ENCODE measurements at places on chromosomes 6 and 20.

DNA sequence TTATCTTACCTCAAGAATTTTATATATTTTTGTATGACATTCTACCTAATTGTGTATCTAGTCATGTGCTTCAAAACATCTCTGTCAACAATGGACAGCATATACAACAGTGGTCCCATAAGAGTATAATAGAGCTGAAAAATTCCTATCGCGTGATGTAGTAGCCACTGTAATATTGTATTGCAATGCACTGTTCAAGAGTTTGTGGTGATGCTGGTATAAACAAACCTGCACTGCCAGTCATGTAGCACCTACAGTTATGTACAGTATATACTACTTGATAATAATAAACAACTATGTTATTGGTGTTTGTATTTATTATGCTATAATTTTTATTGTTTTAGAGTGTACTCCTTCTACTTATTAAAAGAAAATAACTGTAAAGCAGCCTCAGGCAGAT lies 672.7 kb downstream of the CD109 start:
- no peak for DNase-seq

GRCh38 chr6:153231048-153231646 lies 100.1 kb upstream of the RGS17 start:
- no peak for DNase-seq

GRCh38 chr6:70838907-70839285 lies 118.0 kb downstream of the B3GAT2 start:
- DNase-seq, result no peak

- no peak for DNase-seq
These were observed 19.0 kb downstream of the ZBP1 start for GRCh38 chr20:57601211-57601570.

DNA sequence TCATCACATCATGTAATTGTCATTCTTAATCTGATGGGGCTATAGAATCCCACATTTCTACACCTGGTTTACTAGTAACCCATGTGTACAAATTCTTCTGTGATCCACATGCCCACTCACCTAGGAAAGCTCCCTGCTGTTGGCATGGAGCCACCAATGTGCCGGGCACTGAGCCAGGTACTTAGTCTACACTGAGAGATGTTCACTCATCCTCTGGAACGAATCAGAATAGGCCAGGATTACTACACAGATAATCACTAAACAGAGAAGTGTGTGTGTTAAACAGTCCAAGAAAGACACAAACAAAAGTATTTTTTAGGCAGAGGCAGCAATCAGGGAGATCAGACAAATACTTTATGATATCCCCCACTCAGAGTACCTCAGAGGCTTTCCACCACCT lies 193.2 kb upstream of the VGLL2 start:
- DNase-seq, result no peak

GRCh38 chr20:50691573-50692551 lies 520 bp upstream of the RIPOR3 start:
- no peak for DNase-seq

DNA sequence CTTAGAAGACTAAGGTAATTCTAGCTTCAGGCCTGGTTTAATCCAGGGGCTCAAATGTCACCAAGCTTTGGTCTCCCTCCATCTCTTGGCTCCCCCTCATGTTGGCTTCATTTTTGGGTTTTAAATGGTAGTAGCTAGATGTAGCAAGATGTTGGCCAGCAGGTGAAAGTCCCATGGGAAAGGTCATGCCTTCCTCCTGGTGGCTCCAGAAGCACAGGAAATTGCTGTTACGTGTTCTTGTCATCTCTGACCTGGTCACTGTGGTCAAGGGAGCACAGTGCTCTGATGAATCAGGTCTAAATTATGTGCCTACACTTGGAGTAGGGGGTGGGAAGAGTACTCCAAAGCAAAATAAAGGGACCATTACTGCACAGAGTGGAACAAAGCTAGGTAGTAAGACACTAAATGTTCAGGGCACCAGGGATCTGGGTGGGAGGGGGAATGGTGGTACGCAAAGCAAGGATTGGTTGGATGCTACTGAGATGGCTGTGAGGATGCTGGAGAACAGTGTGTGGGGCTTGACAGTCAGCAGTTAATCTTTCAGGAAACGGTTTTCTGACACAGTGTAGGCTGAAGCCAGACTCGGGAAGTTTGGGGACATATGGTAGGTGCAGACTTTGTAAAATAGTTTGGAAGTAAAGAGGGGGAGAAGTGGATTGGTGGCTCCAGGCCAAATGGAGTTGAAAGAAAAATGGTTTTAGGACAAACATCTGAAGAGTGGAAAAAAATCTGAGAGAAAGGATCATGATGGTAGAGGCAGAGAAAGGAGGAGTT lies 30.1 kb downstream of the CDS2 start:
- no peak for DNase-seq

DNA sequence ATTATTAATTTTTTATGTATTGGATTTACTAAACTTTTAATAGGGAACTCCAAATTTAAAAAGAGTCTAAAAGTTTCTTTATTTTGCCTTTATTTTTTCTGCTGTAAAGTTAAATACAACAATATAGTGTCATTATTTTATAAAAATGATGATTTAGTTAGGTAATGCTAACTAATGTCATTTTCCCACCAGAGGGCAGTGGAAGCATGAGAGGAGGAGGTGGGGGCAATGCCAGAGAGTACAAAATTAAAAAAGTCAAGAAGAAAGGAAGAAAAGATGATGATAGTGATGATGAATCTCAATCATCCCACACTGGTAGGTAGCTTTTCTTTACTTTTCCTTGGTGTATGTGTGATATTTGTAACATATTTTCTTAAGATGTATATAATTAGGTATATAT lies 20.2 kb upstream of the FHL5 start:
- DNase-seq, result no peak

DNA sequence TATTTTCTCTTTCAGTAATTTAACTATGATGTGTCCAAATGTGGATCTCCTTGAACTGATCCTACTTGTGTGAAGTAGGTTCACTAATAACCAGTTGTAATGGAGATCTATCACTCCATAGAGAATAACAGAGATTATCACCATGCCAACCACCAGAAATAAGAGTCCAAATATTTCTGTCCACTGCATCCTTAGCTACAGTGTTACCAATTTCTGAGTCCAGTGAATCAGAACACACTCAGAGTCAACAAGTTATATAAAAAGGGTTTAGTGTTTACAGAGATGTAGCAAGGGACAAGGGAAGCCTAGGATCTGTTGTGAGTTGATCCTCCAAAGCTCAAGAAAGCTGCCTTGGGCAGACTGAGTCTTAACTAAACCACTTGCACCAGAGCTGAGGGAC lies 882.8 kb downstream of the TBC1D32 start:
- no peak for DNase-seq
